Stimulated activated CD4-positive, alpha-beta T cell treated with anti-CD3 and anti-CD28 coated beads, Interleukin-4, amount 100 ng/mL, for 48 hours (primary cell): ENCODE measurements at places on chromosomes 2 and 18.

DNA sequence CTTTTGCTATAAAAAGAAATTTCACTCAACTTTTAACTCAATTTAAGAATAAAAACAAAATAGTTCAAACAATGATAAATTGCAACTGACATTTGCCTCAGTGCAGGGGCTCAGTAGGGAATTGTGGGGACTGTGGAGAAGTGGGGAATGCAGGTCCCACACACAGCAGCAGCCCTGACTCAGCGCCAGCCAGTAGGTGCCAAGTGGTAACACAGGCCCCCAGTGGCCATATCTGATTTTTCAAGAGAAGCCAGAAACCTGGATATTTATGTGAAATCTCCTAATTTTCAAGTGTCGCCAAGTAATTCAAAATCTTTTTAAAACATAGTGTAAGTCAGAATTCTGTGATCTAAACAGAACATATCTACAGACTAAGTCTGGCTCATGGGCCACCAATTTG lies 186.3 kb downstream of the EN1 start:
- no peak for DNase-seq

- no peak for DNase-seq
Observed at GRCh38 chr2:33304032-33304864, 172.2 kb upstream of the RASGRP3 start.

- no peak for DNase-seq
Observed at GRCh38 chr2:110116033-110116710, 550 bp upstream of the MALL start.

- DNase-seq = no peak
Observed at GRCh38 chr2:191202881-191203397, 42.3 kb upstream of the MYO1B start.

GRCh38 chr18:32418148-32418547 lies 52.5 kb downstream of the GAREM1 start:
- no peak for DNase-seq

GRCh38 chr2:9178904-9179571 lies 27.6 kb upstream of the ASAP2 start:
- no peak for DNase-seq

DNA sequence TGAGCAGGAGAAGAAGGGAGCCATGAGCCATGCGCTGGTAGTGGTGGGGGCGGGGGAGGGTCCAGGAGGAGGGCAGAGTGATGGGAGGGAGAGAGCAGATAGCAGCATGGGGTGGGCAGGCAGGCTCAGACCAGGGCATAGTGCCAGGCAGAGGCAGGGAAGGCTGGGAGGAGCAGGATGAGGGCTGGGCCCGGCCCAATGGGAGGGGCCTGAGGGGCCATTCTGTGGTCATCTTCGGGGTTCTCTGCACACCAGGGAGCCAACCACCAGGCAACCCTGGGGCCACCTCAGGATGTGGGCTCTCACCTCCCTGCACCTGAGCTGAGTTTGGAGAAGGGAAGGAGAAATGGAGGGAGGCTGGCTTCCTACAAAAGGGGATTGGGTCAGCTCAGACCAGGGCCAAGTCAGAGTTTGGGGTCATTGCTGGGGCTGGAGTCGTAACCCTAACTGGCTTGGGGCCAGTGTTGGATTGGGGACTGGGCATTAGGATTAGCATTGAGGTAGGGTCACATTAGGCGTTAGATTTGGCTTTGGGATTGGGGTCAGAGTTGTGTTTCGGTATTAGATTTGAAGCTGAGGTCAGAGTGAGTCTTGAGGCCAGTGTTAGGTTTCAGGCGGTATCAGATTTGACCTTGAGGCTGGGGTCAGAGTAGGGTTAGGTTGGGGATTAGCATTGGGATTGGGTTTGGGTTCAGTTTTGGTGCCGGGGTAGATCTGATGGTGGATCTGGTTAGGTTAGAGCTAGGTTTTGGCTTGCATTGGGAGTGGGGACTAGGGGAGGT lies 11.2 kb downstream of the VIL1 start:
- no peak for DNase-seq

DNA sequence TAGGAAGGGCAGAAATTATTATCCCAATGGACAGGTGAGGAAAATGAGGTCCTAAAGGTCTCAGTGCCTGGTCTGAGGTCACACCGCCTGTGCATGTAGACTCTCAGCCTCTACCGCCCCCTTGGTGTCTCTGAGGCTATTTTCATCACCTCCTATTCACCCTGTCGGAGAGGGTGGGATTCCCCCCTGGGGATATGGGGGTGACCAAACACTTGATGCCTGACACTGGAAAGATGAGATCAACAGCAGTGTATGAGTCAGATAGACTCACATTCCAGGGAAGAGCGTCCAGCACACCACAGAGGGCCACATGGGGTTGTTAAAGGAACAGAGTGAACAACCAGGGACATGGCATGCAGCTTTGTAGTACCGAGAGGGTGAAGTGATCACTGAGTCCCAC lies 199.7 kb downstream of the SMAD2 start:
- DNase-seq = no peak

- no peak for DNase-seq
Observed at GRCh38 chr2:225995796-225996461, 596.4 kb downstream of the NYAP2 start.

DNA sequence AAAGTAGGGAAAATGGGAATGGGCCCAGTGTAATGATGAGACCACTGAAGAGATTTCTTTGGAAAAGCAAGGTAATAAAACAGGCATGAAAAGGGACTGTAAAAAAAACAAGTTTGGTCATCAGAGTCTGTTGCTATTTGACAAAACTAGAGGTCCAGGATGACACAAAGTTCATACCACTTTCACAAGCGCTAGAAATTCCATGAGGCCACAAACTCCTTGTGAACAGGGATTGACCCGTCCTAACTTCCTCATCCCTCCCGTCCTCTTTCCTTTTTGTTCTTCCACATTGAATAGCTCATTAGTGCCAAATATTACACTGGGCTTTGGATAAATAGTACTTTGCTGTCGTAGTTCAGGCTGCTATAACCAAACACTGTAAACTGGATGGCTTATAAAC lies 188.8 kb upstream of the EPC2 start:
- no peak for DNase-seq

DNA sequence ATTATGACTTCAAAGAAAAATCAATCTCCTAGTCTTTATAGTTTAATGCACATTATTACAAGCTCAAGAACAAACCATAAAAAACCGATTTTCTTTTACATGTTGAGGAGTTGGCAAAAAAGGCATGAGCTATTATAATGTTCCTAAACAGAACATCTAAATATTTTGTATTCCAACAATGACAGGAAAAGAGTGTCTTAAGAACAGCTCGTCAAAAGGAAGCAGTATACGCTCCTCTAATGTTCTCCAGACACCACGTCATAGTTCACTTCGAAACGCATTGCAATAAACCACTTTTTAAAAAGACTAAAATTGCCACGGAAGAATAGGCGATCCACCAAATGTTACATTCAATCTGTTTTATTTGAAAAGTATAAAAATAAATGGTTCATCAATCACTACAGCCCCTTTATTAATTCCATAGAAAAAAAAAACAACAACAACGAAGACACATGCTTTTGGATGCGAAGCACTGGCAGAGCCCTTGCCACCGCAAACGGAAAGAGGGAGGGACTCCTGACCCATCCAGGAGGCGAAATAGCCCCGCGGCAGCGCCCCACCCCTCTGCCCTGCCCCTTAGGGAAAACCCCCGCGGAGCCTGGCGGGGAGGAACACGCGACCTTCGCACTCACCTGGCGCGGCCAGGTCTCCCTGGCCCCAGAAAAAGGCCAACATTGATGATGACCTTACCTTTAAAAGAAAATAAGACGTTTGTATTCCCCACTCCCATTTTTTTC lies 45.8 kb downstream of the MBP start:
- no peak for DNase-seq

DNA sequence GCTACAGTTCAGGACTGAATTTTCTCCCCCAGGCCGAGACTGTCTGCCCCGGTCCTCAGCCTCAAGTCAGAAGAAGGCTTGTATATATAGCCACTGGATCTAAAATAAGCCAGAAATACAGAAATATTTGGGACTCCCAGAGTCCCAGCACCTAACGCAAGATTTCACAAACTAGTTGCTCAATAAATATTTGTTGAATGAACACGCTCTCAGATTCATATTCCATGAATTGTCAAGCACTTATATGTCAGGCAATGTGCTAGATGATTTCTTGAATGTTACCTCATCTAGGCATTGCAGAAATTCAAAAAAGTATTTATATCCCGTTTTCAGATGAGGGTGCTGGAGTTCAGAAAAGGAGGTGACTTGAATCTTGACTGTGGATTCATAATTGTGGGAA lies 163.7 kb upstream of the KLHL29 start:
- DNase-seq = no peak

DNA sequence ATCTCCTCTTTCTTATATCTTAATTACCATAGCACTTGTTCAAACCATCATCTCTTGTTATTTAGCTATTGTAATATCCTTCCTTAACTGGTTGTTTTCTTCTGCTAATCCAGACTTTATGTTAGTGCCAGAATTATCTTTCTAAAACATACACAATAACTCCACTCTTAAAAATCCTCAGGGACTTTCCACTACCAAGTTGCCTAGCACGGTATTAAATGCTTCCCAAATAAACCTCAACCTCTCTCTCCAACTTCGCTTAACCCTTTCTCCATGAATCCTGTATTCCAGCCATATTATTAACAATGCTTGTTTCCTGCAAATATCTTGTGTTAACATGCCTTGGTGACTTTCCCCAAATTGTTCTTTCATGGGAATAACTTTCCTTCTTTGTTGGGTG lies 84.5 kb downstream of the FAM228A start:
- DNase-seq = no peak

- DNase-seq = no peak
Observed at GRCh38 chr2:28956890-28957289, 24.2 kb upstream of the TOGARAM2 start.

GRCh38 chr2:209113026-209113425 lies 310.8 kb upstream of the MAP2 start:
- no peak for DNase-seq

- no peak for DNase-seq
Observed at GRCh38 chr2:181104512-181105115, 124.2 kb downstream of the UBE2E3 start.

GRCh38 chr18:56988022-56988421 lies 158.9 kb upstream of the BOD1L2 start:
- no peak for DNase-seq

- DNase-seq = no peak
Observed at GRCh38 chr2:159595410-159596046, 20.8 kb downstream of the BAZ2B start.

- DNase-seq = no peak
Observed at GRCh38 chr18:48882379-48882778, 68.4 kb downstream of the SMAD7 start.

DNA sequence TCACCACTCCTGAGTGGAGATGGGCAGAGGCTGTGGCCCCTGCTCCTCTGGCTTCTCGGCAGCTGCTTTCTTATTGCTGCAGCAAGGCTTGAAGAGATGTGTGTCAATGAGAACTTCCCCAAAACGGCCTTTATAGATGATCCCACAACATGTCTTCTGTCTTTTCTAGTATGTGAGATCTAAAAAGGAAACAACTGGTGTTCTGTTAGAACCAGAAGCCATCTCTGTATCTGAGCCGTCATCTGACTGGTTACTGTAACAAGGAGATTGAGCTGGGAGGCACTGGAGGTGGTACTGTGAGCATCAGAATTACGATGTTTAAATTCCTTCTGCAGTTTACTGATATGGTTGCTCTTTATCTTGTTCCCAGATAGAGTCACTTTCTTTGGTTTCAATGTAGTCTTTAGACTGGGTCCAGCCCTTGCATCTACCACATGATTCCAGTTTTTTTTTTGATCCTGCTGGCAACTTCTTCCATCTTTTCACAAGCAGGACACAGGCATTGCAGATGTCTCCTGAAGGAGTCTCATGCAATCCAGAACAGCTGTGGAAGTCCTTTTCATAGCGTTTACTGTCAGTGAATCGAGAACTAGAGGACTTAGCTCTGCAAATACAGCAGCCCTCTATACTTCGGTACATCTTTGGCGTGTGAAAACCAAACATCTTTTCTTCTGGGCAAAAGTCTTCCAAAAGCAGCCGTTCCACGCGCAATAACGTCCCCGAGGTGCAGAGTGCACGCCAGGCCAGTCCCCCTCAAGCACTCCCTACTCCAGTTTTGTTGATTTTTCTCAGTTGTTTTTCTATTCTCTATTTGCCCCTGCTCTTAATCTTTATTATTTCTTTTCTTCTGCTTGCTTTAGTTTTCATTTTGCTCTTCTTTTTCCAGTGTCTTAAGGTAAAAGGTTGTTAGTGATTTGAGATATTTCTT lies 29.7 kb downstream of the TAF4B start:
- no peak for DNase-seq

DNA sequence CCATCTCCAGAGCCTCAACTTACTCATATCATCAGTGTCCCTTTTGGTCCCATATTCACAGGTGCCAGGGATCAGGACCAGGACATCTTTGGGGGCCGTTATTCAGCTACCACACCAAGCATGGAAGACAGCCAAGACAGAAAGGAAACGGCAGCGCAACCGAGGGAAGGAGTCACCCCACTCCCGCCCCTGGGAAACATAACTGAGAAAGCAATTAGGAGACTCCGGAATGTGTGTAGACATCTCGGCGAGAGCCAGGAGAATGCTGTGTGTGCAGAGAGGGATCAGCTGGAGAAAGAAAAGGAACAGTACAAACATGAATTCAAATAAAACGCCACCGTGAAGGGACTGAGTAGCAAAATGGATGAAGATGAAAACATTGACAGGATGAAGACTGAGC lies 13.4 kb upstream of the BOK start:
- DNase-seq = no peak

DNA sequence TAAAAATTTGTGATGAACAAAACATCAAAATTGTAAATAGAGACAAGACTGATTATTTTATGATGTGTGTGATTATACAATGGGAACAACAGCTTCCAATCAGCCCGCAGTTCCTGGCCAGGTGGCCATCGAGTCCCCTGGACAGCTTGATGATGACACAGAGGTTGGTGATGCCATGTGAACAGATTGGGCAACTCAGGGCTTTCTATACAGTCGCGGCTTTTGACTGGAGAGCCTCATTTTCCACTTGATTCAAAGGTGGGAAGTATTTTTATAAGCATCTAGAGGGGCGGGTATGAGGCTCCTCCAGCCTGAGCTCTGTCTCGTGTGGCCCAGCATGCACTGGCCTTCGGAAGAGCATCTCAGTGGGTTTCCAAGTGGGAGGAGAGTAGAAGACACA lies 14.9 kb upstream of the HPCAL1 start:
- DNase-seq = no peak

GRCh38 chr2:224982226-224982625 lies 60.0 kb downstream of the DOCK10 start:
- no peak for DNase-seq

GRCh38 chr2:135256531-135257260 lies 204.6 kb downstream of the RAB3GAP1 start:
- DNase-seq = no peak
